Stimulated activated CD4-positive, alpha-beta T cell treated with anti-CD3 and anti-CD28 coated beads, Interleukin-12 subunit alpha, Interleukin-12 subunit beta, amount 100 ng/mL, for 4 hours (primary cell): ENCODE measurements at places on chromosomes 7 and 10.

DNA sequence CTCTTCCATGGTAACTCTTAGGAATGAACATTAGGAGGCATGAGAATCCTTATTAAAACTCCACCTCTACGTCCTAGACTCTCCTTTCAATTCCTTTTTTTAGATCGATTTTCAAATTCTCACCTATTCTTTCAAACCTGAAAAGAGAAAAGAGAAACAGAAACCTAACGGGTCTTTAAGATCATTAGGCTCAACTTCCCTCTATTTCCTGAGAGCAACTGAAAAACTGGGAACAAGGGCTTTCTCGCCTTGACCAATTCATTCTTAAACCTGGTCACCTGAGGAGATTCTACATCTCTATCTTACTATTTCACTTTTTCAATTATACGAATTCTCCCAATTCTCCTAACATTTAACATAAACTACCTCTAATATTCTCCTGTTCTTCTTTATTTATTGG is 2.8 kb downstream of the TFEC start:
- no peak for DNase-seq

DNA sequence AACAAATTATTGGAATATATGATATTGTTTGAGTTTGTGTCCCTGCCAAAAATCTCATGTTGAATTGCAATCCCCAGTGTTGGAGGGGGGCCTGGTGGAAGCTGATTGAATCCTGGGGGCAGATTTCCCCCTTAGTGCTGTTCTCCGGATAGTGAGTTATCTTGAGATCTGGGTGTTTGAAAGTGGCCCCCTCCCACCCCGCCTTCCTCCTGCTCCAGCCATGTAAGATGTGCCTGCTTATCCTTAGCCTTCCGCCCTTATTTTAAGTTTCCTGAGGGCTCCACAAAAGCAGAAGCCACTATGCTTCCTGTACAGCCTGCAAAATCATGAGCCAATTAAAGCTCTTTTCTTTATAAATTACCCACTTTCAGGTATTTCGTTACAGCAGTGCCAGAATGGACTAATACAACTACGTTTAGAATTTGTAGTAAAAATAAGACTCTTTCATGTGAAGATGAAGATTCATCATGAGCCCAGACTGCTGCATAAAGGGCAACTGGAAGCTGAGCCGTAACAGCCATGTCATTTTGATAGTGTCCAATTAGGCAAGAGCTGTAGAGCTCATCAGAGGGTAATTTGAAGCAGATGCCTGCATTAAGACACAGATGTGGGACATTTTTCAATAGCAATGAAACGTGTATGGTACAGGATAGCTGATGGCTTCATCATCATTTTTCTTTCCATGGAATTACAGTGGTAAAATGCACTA is 1007.2 kb downstream of the REEP3 start:
- no peak for DNase-seq

DNA sequence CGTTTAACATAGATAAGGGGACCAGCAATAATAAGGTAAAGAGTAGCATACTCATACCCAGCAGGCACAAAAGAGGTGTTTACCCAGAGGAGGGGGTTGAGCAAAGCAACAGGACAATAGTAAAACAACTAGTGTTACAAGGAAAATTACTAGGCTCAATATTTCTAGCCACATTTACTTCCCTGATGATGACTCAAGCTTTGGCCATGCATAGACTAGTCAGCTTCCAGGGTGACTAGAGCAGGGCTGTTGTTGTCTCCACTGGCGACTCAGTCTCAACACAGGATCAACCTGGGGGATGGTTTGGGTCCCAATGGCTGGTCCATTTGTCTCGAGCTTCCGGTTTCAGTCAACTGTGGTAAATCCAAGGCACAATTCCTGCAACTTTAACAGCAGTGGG is 217.7 kb upstream of the KCND2 start:
- DNase-seq: no peak

DNA sequence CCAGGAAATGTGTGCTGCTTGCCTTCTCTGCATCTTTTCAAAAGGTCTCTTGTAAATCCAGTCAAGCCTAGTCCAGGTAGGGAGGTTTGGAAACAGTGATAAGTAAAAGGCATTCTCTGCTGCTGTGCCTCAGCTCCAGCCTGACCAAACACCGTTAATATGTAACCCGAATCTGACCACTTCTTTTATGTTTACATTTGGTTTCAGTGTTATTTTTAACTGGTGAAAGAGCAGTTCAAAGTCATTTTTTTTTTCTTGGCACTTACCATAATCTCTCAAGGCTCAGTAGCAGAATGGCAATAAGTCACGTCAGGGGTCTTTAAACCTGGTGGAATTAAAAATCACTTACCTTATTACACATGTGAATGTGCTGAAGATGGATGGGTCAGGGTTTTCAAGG is 216.8 kb downstream of the PTEN start:
- DNase-seq: no peak

DNA sequence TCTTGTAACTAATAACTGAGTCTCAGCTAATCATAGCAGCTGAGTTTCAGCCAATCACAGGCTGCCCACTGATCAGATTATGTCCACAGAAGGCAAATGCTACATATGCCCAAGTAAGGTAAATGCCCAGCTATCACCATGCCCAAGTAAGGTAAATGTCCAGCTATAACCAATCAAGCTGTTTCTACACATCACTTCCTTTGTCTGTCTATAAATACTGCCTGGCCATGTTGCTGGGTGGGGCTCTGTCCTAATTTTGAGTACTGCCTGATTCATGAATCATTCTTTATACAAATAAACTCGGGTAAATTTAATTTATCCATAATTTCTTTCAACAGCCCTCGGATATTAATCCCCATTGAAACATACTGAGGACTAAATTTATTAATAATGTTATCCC is 312.4 kb downstream of the CACNA2D1 start:
- no peak for DNase-seq

DNA sequence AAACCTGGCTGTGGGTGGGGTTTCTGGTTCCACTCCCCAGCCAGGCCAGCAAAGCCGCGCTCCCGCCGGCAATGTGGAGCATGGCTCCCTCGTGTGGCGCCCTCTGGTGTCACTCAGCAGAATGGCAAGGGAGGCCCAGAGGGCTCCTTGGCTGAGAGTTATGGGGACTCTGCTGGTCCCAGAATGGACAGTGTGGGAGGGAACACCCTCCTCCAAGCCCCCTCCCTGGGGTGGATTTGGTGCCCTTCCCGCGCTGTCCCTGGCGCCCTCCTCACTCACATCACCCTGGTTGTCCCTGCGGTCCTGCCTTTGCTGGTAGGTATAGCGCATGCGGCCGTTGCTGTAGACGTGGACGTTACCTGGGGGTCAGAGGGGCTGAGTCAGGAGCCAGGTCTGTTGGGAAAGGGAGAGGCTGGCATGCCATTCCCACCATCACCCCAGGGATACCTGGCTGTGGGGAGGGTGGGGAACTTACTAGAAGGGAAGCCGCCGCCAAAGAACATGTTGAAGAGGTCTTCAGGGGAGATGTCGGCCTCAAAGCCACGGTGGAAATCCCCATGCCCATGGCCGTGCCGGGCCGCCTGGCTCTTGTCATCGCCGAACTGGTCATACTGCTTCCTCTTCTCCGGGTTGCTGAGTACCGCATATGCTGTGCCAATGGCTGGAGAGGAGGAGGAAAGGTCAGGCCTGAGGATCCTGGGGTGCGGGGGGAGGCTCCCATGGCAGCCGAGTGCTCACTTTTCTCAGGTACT is 14.0 kb downstream of the DNAJB12 start:
- DNase-seq: peak; percentile 74

GRCh38 chr7:92750946-92751345 is 85.4 kb downstream of the CDK6 start:
- DNase-seq: no peak

- DNase-seq: no peak
Measured at GRCh38 chr7:154409703-154410311, 357.6 kb downstream of the DPP6 start.

DNA sequence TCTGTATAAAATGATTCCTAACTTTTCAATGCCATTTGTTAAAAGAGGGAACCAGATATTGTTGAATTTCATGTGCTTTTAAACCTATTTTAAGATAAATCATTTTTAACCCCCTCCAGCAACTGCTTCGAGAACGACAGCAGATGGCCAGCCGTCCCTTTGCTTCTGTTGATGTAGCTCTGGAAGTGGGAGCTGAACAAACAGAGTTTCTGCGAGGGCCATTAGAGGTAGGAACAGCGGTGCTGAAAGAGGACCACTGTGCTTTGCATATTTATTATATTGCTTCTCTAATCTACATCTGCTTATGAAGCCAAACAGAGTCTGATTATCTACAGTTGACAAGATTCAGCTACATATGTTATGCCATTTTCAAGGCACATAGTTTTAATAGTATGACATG is 545.9 kb downstream of the GFRA1 start:
- DNase-seq: no peak

- DNase-seq: no peak
Measured at GRCh38 chr10:93992400-93993030, 1.2 kb upstream of the PLCE1 start.

- no peak for DNase-seq
Measured at GRCh38 chr10:73017955-73018480, 63.4 kb upstream of the PLA2G12B start.

DNA sequence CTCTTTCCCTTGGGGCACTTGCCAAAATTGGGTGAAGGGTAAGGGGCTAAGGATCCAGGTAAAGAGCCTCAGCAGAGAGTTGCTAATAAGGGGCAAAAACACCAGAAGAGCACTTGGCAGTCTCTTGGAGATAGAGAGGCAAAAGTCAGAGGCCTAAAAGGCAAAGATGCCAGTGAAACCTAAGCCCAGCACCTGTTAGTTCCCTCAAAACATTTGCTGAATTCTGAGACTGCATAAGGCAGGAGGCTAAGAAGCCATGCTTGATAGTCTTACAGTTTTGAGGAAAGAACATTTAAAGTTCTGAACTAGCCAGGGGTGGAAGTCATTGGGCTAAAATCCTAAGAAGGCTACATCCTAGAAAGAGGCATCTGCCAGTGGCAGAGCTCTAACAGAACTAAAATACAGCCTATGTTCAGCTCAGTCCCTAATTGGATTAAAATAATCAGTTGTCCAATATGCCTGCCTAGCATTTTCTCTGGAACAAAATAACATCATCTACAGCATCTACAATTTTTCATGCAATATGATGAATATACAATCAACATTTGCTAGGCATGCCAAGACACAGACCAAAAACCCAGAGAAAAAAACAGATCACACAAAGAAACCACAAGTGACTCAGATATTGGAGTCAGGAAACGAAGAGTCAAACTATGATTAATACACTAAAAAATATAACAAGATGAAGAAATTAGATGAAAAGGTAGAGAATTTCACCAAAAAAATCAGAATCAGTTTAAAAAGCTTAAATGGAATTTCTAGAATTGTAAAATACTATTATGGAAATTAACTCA is 7.7 kb downstream of the HTR7 start:
- DNase-seq: no peak

DNA sequence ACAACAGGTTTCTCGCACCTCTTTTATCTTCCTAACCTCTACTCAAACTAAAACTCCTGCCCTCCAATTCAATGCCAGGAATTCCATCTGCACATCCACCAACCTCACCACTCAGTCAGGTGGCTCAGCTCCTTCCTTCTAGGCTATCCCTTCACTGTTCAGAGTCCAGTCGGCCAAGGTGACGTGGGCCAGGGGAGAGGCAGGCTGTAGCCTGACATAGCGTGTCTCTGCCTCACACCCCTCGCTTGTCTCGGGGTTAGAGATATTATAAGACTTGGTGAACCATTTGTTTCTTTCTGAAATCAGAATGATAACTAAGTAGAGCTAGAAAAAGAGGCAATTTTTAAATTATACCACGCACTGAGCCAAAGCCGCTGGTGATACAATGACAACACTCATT is 31.1 kb downstream of the HIPK2 start:
- DNase-seq: no peak

GRCh38 chr7:33798686-33799325 is 106.5 kb upstream of the BMPER start:
- DNase-seq: no peak

DNA sequence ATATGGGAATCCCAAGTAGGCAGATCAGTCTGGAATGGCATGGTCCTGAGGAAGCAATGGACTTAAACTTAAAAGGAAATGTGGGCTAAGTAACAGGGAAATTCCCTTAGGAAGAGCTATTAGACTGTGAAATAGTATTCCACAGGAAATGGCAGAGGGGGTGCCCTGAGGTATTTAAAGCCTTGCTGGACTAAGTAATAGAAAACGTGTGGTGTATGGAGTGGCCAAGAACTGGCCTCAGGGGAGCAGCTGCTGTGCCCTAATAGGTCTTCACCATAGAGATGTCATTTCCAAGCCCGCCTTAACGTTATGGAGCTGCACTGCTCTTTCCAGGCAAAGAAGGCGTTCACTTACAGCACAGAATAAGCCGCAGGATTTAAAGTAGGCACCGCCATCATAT is 365.2 kb upstream of the ZMIZ1 start:
- no peak for DNase-seq

- no peak for DNase-seq
Measured at GRCh38 chr7:91263384-91264045, 718 bp upstream of the FZD1 start.

DNA sequence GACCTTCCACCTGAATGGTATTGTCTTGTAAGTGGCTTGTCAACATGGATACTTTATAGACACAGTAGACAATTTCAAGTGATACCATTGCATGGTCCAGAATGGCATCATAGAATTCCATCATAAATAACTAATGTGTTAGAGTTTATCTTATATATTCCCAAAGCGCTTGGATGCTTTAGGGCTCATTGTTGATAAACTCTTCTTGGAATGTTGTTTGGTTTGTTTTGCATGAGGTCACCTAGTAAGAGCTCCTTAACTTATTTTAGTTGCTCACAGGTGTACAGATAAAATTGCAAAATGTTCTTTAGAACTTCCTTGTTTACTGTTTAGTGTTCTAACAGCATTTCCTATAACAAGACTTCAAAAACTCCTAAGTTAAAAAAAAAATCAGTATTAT is 36.8 kb downstream of the SRI start:
- no peak for DNase-seq

DNA sequence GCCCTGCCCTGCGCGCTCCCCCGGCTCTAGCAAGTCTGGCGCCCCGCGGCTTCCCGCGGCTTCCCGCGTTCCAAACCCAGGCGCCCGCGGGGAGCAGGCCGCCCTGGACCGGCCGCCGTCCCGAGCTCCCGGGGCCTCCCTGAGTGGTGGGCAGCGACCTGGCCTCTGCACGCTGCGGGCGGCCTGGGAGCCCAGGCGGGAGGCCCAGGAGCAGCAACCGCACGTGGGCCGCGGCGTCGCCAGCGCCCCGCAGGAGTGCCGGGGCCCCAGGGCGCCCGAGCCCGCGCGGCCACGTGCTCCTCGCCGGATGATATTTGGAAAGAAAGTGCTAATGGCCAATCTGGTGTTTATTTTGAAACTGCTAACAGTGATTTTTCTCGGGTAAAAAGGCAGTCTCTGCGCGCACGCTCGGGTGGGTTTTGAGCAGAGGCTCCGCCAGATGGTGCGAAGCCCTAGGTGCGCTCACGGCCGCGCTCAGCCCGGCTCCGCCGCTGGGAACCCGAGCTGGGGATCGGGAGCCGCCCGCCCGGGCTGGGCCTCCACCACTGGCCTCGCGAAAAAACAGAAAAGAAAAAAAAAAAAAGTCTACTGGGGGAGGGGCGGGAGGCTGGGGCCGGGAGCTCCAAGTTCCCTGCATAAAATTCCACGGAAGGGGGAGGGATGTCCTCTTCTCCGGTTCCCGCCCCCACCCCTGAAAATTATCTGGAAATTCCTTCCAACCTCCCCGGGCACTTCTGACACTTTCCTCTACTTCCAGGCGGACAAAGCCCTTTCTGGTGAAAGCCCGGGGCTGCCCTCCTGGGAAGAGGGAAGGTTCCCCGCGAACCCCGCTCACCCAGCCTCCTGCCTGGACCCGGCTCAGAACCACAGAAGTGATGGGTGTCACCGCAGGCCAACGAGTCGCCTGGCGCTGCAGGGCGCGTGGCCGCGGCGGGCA is 4.3 kb downstream of the EBF3 start:
- DNase-seq: no peak
